Upper lobe of left lung (tissue), 6 donors: ENCODE measurements at places on chromosomes 16 and 17. TPM values are rescaled to one million over a fixed set of nuclear protein-coding genes. Genes with fewer than 3 reads are reported as not detected.

The AANAT gene
- total RNA-seq: not detected

The STXBP4 gene
- total RNA-seq: 10.7 TPM

The IL21R gene
- 3.0 TPM for total RNA-seq

DNA sequence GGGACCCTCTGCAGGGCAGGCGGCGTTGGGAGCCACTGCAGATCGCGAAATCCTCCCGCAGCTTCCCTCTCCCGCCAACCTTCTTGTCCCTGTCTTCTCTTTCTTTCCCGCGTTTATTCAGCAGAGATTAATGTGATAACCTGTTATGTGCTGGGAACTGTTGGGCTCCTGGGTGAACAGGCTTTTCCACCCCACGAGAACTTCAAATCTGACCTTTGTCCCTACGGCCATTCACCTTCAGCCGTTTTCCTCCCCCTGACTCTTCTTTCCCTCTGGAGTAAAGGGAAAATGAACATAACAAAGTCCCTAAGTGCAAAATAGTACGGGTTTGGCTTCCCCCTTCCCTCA is 15.2 kb upstream of the KPNA2 start:
- peaks cover 4% of the 10 kb centered on the region for H3K4me1 ChIP-seq
- H3K36me3 ChIP-seq: no peaks in the 10 kb centered on the region
- peak overlapping the region; percentile 51 for H3K4me3 ChIP-seq
- peak overlapping the region; percentile 93 for H3K27ac ChIP-seq
- DNase-seq: no peak

- no peak overlapping the region for H3K27ac ChIP-seq
- no peak for DNase-seq
- peaks cover 42% of the 10 kb centered on the region for H3K36me3 ChIP-seq
- no peaks in the 10 kb centered on the region for H3K27me3 ChIP-seq
- no peaks in the 10 kb centered on the region for H3K4me1 ChIP-seq
- H3K4me3 ChIP-seq: no peak overlapping the region
These were observed 12.7 kb downstream of the TERF2IP start for GRCh38 chr16:75660321-75660720.

- no peak overlapping the region for H3K27ac ChIP-seq
- no peaks in the 10 kb centered on the region for H3K36me3 ChIP-seq
- no peak overlapping the region for H3K4me3 ChIP-seq
- H3K27me3 ChIP-seq: no peaks in the 10 kb centered on the region
These were observed 11.6 kb upstream of the DRC7 start for GRCh38 chr16:57682809-57683635.

- no peaks in the 10 kb centered on the region for H3K27me3 ChIP-seq
- no peak overlapping the region for H3K4me3 ChIP-seq
- peaks cover 4% of the 10 kb centered on the region for H3K36me3 ChIP-seq
- H3K4me1 ChIP-seq: peaks cover 26% of the 10 kb centered on the region
- DNase-seq: no peak
These were observed 76.8 kb upstream of the LGALS9 start for GRCh38 chr17:27554152-27554551.

The ENPP7 gene
- total RNA-seq: not detected

DNA sequence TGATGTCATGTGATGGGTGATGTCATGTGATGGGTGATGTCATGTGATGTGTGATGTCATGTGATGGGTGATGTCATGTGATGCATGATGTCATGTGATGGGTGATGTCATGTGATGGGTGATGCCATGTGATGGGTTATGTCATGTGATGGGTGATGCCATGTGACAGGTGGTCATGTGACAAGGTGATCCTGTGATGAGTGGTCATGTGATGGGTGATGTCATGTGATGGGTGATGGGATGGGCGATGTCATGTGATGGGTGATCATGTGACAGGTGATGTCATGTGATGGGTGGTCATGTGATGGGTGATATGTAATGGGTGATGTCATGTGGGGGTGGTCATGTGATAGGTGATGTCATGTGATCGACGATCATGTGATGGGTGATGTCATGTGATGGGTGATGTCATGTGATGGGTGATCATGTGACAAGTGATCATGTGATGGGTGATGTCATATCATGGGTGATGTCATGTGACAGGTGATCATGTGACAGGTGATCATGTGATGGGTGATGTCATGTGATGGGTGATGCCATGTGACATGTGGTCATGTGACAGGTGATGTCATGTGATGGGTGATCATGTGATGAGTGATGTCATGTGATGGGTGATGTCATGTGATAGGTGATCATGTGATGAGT is 17.2 kb downstream of the CD300LB start:
- H3K27me3 ChIP-seq: no peaks in the 10 kb centered on the region
- H3K27ac ChIP-seq: no peak overlapping the region
- H3K36me3 ChIP-seq: no peaks in the 10 kb centered on the region
- no peak for DNase-seq

GRCh38 chr16:89289428-89290395 is 72.2 kb downstream of the ZNF778 start:
- H3K27me3 ChIP-seq: no peaks in the 10 kb centered on the region
- peak; percentile 80 for DNase-seq
- peaks cover 55% of the 10 kb centered on the region for H3K36me3 ChIP-seq
- no peak overlapping the region for H3K4me3 ChIP-seq

DNA sequence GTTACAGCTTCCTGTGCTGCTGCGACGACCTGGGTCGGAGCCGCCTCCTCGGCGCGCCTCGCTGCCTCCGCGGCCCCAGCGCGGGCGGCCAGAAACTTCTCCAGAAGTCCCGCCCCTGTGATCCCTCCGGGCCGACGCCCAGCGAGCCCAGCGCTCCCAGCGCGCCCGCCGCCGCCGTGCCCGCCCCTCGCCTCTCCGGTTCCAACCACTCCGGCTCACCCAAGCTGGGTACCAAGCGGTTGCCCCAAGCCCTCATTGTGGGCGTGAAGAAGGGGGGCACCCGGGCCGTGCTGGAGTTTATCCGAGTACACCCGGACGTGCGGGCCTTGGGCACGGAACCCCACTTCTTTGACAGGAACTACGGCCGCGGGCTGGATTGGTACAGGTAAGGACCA is 746 bp downstream of the HS3ST2 start:
- peaks cover 7% of the 10 kb centered on the region for H3K4me1 ChIP-seq
- H3K27me3 ChIP-seq: no peaks in the 10 kb centered on the region
- DNase-seq: peak; percentile 85
- H3K36me3 ChIP-seq: no peaks in the 10 kb centered on the region
- peak overlapping the region; percentile 50 for H3K4me3 ChIP-seq
- peak overlapping the region; percentile 15 for H3K27ac ChIP-seq

DNA sequence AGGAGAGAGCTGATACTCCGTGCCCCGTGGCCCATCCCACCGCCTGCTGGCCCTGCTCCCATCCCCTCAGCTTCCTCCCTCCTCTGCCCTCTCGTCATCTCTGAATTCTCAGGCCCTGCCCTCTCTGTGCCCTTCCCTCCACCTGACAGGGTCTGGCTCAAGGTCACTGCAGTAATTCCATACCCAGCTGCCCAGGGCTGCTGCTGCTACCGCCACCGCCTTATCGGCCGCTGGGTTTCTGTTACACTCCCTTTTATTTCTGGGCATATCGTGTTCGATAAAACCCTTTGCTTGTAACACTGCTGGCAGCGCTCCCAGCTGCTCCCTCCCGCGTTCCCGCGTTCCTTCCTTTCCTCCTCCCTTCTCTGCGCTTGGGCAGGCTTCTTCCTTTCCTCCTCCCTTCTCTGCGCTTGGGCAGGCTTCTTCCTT is 1.2 kb downstream of the EPN3 start:
- no peaks in the 10 kb centered on the region for H3K36me3 ChIP-seq
- H3K4me1 ChIP-seq: peaks cover 28% of the 10 kb centered on the region
- H3K27me3 ChIP-seq: no peaks in the 10 kb centered on the region

The POLR2C gene
- total RNA-seq: 113 TPM
